Anterior cingulate cortex (tissue), 58 donors: ENCODE measurements at places on chromosomes 6 and 20.

DNA sequence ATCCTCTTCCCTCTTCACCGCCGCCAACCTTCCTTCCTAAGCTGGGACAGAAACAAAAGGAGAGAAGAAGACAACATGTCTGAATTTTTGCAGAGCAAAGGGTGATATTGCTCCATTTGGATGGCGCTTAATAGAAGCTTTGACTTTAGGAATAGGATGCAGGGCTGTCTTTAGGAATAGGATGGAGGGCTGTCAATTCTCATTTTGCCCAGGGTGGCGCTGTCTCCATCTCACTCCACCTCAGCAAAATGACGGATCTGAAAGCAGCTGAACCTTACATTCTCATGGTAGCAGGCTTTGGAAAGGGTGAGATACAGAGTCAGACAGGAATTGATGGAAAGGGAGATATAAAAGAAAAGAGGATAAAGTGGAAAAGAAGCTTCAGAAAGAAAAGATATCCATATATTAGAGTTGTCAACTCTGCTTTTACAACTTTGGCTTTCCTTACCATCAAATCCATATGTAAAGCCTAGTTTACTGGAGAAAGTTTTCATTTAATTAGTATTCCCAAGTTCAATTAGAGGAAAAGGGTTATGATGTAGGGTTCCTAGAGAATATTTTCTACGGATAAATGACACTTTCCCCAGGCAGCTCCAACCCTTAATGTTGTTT lies 2.4 kb downstream of the MTCL3 start:
- DNase-seq: peak; percentile 67

DNA sequence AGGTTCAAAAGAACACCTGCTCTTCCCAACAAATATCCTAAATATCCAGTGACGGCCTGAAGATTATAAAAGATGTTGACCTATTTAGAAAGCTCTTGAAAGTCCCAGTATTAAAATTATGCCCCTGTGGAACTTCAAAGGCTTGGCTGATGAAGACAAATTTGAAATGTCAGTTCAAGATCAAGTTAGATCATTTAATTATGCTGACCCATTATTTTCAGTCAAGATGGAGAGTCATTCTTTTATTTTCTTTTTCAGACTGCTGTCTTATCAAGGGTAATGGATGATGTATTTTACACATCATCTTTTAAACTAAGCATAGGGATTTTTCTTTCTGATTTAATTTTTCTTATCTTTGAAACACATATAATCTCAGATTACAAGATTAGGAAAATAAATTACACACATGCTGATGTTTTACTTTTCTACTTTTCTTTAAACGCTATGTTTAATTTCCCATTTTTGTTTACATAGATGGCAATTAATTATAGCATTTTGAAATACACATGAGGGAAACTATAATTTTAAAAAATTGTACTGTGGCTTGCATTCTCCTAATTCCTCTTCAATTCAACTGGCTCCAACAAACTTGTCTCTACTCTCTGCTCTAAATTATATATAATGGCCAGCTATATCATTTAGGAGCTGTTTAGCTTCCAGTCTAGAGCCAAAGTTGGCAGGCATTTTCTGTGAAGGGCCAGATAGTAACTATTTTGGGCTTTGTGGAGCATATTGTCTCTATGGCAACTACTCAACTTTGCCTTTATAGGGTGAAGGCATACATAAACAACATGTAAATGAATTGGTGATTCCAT lies 123.7 kb downstream of the RCAN2 start:
- DNase-seq: no peak

GRCh38 chr6:4940416-4940815 lies 63.4 kb downstream of the RPP40 start:
- DNase-seq: no peak

- no peak for DNase-seq
Measured at GRCh38 chr20:34774449-34774848, 51.0 kb downstream of the NCOA6 start.
